Motor neuron (in vitro differentiated cells): ENCODE measurements at places on chromosomes 7 and 10.

GRCh38 chr7:106029941-106030340 is 66.9 kb downstream of the CDHR3 start:
- no peak for ATAC-seq

DNA sequence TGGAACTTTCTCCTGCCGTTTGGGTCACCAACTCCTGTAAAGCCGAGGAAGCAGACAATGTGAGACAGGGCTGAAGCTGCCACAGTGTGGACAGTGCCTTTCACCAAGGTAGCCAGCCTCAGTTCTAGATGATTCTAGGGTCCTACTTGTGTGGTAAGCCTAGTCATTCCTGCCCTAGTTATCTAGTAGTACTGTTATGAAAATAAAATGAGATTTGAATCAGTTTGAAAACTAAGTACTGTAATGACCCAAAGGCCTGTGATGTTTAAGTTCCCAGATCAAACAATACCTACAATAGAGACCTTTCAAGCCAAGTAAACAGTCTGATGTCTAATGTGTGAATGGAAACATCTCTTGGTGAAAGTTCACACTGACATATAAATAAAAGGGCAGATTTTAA is 37.1 kb downstream of the POLL start:
- no peak for ATAC-seq

- ATAC-seq: no peak
Measured at GRCh38 chr7:29277436-29278215, 83.1 kb downstream of the CHN2 start.

GRCh38 chr10:69721690-69722310 is 79.9 kb upstream of the COL13A1 start:
- ATAC-seq: no peak
